ENCODE measurements at places on chromosomes 5 and 9.

GRCh38 chr9:137460363-137461315 lies 1.5 kb upstream of the NSMF start:
- no peak for DNase-seq

GRCh38 chr9:81549500-81550206 lies 139.7 kb downstream of the TLE1 start:
- no peak for DNase-seq

- DNase-seq: no peak
Measured at GRCh38 chr5:143314659-143315058, 88.8 kb downstream of the NR3C1 start.

DNA sequence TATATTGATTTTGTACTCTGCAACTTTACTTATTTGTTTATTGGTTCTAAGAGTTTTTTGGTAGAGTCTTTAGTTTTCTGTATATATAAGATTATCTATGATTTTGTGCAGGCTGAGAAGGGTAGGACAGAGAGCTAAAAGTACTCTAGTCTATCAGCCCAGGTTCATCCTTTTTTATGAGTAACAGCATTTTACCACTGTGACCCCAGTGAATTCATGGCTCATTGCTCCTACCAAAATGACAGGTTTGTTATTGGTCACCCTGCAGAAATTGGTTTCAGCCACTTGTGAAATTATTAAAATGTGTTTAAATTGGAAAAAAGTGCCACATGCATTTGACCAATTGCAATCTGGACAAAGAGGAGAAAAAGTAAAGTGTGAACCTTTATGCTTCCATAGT lies 421.4 kb upstream of the DAB2 start:
- no peak for DNase-seq

GRCh38 chr5:59037041-59037440 lies 454.2 kb downstream of the RAB3C start:
- DNase-seq: no peak

DNA sequence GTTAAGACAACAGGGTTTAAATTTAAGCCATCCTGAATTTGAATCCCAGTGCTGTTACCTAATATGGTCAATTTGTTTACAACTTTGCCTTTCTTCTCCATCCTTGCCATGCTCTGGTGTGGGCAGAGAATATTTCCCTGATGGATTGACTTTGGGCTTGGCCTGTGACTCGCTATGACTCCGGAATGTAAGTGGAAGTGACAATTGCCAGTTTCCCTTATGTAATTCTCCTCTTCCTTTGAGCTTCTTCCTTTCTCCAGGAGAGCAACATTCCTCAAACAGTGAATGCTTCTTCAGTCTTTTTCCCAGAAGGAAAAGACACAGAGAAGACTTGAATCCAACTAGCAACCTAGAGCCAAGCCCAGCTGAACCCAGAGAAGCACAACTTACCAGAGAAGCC lies 159.1 kb downstream of the LURAP1L start:
- DNase-seq: no peak

- DNase-seq: peak; percentile 26
Measured at GRCh38 chr5:168793841-168794837, 215.0 kb upstream of the PANK3 start.

DNA sequence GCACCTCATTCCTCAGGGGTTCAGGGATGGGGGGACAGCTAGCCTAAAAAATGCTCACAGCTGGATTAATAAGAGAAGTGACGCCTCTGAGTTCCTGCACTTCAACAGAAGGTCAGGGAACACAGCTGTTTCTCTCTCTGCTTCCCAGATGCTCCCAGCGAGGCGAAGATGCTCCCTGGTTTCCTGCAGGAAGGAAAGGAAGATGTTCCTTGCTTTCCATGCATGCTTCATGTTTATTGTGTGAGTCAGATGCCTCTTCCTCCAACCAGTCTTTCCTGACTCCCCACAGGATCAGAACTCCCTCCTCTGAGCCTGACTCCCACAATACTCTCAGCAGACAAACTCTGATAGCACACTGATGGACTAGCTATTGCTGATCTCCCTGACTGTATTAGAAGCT lies 71.9 kb downstream of the MFAP3 start:
- DNase-seq: no peak

- no peak for DNase-seq
Measured at GRCh38 chr5:97250113-97250512, 67.1 kb upstream of the RIOK2 start.

- DNase-seq: no peak
Measured at GRCh38 chr5:4570047-4570995, 569.8 kb upstream of the ADAMTS16 start.

- no peak for DNase-seq
Measured at GRCh38 chr9:125470767-125471580, 209.3 kb downstream of the GAPVD1 start.

- no peak for DNase-seq
Measured at GRCh38 chr5:59711310-59711709, 182.2 kb downstream of the PDE4D start.

DNA sequence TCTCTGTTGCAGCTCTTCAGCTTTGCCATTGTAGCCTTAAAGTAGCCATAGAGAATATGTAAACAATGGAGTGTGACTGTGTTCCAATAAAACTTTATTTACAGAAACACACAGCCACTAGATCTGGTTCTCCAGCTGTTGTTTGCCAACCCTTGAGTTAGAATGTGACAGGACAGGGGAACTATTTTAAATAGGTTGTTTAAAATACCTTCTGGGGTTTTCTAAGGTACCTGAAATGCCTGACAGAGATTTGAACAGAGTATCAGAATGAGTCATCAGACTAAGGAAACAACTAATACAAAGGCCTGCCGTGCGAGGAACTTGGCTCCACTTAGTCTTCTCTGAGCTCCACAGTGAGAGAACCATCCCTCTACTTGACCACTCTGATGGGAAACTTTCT lies 85.4 kb downstream of the HSD17B4 start:
- DNase-seq: no peak

- no peak for DNase-seq
Measured at GRCh38 chr9:129520082-129520481, 100.8 kb downstream of the C9orf50 start.

DNA sequence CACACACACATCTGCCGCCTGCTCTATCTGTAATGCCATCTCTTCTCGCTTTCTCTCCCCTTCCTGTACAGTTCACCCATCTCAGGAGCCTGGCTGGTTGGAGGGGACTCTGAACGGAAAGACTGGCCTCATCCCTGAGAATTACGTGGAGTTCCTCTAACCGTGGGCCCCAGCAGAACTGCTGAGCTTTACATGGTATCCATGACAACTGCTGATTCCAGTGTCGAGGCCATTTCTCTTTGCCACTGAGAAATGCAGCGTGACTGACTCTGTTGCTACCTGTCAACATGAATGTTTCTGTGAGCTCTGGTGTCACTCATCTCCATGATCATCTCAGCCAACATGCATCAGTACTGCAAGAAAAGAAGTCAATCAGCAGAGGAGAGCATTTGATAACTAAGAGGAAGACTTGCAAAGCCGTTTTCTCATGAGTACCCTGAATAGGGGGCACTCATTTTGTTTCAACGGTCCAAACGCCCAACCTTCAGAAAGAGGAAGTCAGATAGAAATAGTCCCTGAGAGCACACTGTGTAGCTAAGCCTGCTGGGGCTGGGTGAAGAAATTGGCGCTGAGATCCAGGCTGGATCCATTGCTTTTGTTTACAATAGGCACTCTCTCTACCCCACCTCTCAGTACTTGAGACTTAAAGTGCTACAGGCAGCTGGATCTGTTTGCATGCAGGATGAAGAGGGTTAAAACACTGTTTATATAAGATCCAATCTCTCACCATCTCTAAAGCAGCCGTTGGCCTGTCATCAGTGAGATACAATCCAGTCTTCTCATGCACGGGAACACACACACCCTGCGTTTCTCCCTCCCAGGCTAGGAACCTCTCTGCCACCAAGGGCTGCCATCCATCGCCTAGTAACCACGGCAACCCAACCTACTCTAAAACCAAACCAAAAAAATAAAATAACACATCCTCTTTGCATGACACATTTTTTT lies 180.9 kb downstream of the NR3C1 start:
- DNase-seq: no peak

DNA sequence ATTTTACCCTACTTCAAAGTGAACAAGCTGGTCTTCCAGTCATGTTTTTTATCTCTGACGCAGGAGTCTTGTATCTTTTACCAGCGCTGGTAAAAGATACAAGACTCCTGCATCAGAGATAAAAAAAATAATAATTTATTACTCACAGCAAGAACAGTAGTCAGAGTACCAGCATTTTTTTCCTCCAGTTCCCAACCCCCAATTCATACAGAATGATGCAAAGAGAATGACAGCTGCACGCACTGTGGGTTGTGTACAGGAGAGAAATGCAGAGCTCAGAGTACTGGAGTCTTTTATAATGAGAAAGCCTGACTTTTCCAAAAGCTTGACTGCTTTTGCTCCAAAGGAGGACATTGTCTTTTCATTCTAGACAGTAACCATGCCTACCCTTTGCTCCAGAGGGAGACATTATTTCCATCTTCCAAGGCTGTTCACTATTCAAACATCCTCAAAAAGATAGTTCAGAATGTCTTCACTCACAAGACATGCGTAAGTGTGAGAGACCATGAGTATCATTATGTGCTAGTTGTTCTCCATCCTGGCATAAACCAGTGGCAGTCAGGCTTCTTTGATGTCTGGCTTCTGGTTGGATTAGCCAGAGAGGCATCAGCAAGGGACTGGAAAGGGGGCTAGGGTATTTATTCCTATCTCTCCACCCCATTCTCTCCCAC lies 14.3 kb upstream of the RANBP6 start:
- DNase-seq: no peak

DNA sequence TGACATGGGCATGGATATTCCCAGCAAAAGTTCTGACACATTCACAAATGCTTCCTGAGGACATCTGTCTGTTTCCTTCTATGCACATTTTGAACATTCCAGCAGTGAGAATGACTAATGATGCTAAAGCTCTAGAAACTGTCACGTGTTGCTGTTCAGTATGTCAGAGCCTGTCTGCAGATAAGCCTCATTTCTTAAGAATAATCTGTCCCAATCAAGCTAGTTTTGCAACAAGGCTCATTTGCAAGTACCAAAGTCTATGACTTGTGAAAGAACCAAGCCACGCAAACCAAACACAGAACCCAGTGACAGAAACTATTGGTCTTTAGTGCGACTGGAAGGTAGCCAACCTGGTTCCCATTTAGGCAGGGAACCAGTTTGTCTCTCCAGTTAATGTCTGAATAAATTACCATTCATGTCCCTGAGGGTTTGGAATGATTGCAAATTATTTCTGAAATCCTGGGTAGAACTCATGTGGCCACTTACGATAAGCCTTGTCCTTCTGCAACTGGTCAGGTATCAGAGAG lies 178.5 kb downstream of the C9orf152 start:
- DNase-seq: no peak
